ENCODE measurements at places on chromosomes 5 and 9.

- DNase-seq, result peak; percentile 30
Measured at GRCh38 chr5:133399247-133399891, 213.0 kb downstream of the FSTL4 start.

DNA sequence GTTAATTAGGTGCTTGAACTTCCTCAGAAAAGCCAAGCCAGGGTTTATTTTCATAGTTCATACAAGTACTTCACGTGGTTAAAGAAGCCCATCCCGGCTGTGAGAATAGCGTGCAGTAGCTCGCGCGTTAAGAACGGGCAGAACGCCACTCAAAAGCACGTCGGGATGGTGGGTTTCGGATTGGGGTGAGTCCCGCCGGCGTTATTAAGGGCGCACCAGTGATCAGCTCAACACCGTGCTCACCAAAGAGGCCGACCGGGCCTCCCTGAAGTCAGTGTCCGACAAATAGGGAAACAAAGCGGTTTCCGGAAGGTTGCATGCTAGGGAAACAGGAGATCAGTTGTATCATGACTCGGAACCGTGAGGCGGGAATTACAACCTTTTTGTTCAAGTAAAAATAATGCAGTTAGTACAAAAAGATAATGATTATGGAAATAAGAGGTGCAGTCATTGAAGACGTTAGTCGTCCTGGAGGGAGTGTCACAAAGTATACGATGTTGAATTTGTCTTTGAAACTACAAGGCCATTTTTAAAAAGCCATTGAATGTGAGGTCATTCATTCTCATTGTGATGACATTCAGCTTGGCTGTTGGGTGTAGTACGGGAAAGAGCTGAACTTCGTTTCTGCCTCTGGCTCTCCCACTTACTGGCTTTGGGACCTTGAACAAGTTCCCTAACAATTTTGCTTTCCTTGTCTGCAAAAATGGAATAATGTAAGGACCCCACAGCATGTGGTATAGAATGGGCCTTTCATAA, 992 bp downstream of the SETD9 start:
- no peak for DNase-seq

DNA sequence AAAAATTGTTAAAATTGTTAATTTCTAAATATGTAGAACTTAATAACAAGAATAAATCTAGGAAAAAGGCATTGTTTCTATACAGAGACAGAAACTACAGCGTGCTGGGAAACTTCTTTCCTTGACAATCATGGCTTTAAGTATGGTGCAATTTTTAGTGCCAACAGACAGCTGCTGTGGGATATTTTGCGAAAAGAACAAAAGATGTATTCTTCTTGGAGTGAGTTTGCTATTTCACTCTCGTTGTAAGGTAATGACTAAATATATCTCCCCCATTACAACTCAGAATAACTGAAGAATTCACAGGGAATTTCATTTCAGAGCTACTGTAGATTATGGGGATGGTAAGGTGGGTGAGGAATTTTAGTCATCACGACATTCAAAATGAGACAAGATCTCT, 2055.0 kb upstream of the ACO1 start:
- DNase-seq, result no peak

DNA sequence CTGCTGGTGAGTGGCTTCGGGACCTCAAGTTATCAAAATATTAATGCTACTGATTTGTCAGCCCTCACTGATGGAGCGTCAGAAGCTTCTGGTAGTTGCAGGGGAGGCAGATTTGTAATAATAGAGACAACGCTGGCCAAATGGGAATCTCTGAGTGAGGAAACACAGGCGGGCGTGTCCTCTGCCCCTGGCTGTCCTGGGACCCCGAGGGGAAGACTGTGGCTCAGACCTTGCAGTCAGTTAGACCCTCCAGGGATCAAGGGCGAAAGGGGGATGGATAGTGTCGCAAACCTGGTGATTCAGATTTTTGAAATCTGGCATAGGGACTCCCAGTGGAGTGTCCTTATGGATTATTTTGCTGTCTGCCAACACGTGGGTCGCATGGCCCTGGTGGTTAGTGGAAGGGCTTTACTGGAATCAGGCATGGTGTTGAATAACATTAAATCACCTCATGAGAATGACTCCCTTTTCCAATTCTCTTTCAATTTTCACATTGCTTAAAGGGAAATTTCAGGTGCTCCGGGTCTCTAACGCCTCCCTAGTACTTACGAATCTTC, 35.1 kb upstream of the NTNG2 start:
- DNase-seq, result no peak

DNA sequence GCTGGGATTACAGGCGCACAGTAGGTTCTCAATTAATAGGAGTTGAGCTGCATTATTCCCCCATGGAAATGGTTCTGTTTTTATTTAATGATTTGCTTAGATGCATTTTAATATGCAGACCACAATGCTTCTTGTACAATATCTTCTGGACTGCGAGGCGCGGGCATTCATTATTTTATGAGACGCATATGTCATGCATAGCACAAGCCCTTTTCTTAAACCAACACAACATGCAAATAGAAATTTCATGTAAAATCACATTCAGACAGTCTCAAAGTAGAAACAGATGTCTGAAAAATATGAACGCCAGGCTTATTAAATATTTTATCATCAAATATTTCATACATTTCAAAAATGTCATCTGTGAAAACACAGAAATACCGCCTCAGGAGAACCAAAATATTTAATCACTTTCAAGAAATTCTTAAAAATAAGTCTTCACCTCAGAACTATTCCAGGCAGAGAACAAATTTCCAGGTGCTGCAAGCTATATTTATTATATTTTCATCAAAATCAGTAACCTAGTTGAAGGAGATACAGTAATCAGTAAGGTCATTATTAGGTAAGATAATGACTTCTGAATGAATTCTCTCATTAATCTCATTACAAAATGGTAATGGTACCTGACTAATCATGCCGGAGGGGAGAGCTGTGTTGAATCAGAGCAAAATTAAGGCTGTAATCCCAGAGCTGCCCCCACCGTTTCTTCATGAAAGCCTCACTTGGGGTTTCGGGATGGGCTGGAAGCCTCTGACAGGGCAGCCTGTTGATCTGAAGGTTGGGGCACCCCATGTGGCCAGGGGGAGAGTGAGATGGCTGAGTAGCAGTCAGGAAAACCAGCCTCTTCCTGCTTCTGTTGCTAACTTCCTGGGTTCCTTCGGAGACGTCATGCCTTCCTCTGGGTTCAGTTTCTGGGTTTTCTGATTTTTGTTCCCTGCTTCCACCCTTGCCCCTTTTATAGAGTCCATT, 133.9 kb upstream of the ZNF618 start:
- DNase-seq, result no peak

DNA sequence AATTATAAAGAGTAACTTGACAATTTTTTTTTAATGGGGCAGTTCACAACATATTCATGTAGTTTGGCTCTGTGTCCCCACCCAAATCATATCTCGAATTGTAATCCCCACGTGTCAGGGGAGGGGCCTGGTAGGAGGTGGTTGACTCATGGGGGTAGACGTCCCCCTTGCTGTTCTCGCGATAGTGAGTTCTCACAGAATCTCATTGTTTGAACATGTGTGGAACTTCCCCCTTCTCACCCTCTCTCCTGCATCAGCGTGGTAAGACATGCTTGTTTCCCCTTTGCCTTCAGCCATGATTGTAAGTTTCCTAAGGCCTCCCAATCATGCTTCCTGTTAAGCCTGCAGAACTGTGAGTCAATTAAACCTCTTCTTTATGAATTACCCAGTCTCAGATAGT, 40.7 kb downstream of the FBXW11 start:
- DNase-seq, result no peak

DNA sequence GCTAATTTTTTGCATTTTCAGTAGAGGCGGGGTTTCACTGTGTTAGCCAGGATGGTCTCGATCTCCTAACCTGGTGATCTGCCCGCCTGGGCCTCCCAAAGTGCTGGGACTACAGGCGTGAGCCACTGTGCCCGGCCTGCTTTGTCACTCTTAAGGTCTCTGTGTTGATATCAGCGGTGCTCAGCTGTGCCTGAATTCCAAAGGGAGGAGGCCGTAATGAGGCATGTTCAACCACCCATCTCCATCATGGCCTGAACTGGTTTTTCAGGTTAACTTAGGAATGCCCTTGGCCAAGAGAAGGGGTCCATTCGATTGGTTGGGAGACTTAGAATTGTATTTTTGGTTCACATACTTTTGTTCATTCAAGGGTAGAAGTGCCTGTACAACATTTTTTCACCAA, 22.0 kb downstream of the HSD17B3 start:
- no peak for DNase-seq

DNA sequence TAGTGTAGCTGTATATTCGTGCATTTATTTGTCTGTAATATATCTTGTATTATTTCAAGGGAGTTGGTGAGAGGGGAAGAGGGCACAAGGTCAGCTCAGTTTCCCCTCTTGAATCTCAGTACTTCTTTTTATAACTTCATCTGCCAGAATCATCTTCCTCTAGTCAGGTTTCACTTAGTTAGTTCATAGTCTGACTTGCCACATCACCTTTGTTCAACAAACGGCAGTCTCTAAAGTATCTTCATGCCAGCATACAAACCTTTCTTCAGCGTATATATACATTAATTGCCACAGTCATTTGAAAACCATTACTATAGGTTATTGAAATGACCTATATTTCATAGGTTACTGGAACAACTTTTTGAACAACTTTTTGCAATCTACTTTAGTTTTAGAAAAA, 1.6 kb downstream of the ECM2 start:
- no peak for DNase-seq

GRCh38 chr5:143515829-143516228, 112.3 kb upstream of the NR3C1 start:
- no peak for DNase-seq

DNA sequence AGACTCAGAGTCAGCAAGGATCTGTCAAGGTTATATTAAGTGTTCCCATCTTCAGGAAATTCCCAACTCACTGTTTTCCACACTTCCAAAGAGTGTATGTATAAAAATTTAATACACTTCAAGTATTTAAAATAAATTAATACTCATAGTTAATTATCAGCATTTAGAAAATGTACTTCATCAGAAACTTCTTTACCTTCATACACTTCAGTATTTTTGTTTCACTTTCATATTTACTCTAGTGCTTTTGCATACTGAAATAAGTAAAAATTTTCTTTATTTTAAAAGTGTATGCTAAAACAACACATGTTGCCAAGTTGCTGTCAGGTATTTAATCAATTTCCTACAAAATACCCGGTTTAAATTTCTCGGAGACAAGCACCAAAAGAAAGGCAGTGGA, 16.5 kb downstream of the RICTOR start:
- DNase-seq, result no peak

GRCh38 chr9:81981883-81982282, 6.7 kb upstream of the SPATA31D1 start:
- no peak for DNase-seq

DNA sequence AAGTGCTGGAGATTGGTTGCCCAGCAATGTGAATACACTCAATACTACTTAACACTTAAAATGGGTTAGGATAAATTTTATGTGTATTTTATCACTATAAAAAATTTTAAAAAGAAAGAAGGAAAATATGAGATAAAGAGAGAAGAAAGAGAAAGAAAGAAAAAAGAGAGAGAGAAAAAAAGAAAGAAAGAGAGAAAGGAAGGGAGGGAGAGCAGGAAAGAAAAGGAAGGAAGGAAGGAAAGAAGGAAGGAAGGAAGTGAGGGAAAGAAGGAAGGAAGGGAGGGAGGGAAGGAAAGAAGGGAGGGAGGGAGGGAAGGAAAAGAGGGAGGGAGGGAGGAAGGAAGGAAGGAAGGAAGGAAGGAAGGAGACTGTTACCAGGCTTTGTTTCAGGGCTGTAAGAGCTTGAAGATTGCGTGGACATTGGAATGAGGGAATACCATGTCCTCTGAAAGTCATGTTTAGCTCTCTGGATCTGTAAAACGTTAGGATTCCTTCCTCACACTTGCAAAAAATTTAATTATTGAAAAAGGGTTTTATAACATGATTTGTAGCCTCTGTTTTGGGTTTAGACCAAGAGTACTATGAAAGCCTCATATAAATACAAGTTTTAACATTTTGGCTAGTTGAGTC, 152.3 kb upstream of the DAP start:
- no peak for DNase-seq

DNA sequence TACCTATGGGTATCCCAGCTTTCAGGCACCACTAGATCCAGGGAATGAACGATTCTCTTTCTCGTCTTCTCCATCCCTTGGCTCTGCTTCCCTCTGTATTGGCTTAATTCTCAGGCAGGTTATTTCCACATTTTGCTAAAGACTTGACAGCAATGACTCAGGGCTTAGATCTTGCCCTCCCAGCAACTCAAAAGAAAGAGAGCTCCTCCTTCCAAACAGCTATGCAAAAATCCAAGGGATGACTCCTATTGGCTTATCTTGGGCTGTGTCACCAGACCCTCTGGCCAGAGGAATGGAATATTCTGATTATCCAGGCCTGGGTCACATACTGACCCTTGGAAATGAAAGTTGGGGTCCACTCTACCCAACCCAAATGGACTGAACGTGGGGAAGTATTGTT, 270.2 kb downstream of the NTRK2 start:
- DNase-seq, result no peak
